ENCODE measurements at places on chromosomes 11 and 22.

DNA sequence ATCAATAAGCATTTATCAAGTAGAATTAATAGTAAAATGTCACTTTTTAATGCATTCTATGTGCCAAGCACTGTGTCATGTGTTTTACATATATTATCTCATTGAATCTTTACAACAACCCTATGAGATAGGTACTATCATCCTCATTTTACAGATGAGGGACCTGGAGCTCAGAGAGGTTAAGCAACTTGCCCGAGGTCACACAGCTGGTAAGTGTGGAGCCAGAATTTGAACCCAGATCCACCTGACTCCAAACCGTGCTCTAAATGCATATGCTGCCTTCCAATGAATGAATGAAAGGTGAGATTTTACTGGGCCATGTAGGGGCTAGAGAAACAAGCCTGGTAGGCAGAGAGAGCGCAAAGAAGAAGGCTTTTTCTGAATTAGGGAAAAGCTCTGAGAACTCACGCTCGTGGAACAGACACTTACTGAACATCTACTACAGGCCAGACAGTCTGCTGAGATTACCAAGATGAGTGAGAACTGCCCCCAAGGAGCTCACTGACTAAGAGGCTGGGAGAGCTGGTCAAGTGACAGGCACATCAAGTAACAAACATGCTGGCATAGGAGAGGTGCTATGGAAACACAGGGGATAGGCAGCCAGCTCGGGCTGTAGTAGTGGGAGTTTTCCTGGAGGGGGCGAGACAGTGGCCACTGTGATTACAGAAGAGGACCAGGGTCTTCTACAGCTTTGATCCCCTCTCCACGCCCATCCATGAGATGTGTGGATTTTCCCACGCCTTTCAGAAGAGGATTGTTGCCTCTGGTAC is 4.4 kb downstream of the ABCG4 start:
- no peak for DNase-seq

- no peak for DNase-seq
Measured at GRCh38 chr11:2259466-2259830, 10.9 kb downstream of the ASCL2 start.

DNA sequence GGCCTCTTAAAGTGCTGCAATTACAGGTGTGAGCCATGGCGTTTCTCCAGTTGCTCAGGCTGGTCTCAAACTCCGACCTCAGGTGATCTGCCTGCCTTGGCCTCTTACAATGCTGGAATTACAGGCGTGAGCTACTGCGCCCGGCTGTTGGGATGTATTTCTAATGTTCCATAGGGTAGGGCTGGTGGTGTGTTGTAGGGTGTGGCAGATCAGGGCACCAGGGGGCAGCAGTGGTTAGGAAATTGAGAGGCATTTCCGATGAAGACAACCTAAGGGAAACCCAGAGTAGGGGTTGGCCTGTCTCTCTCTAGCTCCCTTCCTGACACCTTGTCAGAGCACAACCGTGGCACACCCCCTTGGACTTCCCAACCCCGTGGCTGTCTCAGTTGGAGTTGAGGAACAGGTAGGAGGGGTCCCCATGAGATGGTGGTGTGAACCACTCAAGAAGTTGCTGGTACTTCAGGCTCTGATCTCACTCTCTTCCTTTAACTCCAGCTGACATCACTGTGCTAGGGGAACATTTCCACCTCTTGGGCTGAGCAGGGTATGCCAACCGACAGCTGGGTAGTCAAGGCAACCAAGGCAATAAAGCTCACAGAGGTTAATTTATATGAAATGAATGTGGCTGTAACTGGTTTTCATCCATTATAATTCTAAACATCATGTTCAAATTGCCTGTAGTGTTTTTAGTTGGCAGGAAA is 33.0 kb downstream of the YWHAH start:
- DNase-seq: peak; percentile 63

GRCh38 chr11:45412051-45412471 is 125.9 kb upstream of the SYT13 start:
- DNase-seq: no peak

- peak; percentile 73 for DNase-seq
Measured at GRCh38 chr11:69088676-69089146, 40.0 kb downstream of the TPCN2 start.

GRCh38 chr11:100830978-100831732 is 144.1 kb downstream of the ARHGAP42 start:
- no peak for DNase-seq

- DNase-seq: no peak
Measured at GRCh38 chr11:61814247-61814957, 2.4 kb downstream of the FADS1 start.

- peak; percentile 28 for DNase-seq
Measured at GRCh38 chr11:62139526-62140303, 15.9 kb downstream of the INCENP start.

- DNase-seq: no peak
Measured at GRCh38 chr11:1699771-1700170, 2.8 kb downstream of the KRTAP5-6 start.

DNA sequence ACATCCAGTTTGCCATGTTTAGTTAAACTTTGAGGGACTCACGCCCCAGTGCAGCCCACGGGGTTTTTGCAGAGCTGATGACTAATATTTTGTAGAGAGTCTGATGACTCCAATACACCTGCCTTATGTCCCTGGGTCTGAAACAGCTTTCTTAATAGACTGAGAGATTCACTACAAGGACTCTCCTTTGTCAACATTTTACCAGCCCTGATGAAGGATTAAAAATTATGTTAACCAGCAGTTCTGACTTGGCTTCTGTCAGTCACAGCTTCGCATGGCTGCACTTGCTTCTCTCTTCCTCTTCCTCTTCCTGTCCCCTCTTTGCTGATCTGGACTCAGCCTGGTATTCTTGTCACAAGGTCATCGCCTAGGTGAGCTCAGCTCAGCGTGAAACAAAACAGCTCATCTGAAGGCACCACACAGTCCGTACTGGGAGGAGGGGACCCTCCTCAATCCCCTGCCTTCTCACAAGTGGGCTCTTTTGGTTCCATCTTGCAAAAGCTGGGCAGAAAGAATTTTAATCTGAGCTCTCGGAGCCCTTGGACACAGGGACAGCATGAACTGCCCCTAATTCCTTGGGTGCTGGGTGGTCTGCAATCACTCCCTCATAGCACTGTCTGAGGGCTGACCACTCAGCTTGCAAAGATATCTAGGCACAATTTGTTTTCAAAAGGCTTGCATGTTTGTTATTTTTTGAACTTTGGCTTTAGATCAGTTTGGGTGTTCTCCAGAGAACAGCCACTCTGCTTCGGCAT is 38.1 kb upstream of the POU2AF1 start:
- DNase-seq: no peak

GRCh38 chr11:62908468-62909072 is 12.6 kb downstream of the CHRM1 start:
- DNase-seq: no peak

DNA sequence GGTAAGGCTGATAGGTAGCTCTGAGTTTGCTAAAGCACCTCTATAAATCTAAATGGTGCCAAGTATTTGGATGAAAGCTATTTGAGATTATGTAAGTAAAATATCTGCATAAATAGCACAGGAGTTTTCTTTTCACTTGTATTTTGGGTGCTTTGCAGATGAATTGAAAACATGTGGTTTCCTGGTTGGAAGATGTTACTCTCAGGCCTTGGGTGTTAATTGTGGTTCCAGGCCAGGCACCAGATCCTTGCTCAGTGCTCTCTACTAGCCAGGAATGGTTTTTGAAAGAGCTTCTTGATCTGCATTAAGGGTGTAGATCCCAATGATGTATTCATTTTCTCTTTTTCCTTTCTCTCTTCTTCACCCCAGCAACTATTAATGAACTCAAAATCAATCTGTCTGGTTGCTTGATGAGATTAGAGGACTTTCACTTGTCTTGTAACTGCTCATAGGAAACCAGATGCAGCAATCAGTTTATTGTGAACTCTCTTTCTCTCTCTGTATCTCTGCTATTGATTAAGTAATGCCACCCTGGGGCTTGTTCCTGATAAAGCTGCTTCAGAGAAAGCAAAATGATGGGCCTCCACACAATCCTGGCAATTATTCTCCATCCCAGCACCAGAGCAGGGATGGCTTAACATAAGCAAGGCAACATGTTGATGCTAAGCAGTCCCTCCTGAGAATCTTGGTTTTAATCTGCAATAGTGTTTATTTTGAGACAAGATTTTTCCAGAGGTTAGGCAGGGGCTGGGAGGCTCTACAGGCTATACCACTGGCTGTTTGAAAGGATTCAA is 147.0 kb upstream of the NTM start:
- DNase-seq: no peak

- DNase-seq: peak; percentile 19
Measured at GRCh38 chr11:69292221-69292648, 1.7 kb upstream of the MYEOV start.

DNA sequence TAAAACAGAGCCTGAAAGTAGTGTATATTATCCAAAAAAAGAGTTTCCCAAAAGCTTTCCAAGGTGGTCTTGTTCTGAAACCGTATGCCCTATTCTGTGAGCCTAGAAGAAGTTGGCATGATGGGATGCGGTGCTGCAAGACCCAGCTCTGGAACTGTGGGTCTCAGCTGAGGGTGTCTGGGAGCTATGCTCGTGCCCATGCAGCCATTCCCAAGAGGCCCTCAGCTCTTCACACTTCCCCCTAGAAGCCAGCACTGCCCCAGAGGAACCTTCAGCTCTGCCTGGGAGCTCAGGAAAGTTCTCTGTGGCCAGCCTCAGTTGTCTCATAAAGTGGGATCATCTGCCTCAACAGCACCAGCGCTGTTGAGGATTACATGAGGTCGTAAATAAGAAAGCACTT is 6.4 kb upstream of the SYT12 start:
- no peak for DNase-seq

- DNase-seq: no peak
Measured at GRCh38 chr11:64858467-64859263, 14.2 kb upstream of the CDC42BPG start.

DNA sequence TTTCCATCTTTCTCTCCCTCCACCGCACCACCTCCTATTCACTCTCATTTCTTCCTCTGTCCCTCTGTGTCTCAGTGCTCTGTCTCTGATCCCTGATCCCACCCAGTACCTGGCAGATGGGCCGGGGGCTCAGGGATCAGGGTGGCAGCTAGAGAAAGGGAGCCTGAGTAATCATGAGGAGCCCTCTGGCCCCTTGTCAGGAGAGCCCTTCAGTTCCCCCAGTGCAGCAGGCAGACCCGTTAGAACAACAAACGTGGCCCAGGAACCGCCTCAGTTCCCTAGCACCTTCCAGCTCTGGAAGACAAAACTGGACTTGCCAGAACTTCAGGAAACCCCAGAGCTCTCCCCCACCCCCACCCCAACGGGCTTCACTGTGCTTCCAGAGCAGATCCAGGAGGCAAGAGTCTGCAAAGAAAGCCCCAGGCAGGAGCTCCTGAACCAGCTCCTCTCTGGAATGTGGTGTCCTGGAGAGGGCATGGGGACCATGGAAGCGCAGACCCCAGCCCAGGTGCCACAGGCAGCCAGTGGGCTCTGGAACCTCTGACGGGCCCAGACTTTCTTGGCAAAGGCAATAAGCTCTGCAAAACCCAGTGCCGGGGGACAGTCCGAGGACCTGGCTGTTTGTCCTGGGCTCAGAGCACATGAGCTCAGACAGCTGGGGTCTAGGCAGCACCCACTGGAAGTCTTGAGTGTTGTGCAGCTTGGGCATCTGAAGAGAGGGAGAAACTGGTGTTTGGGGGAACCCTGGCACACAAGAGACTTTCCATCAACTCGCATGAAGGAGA is 43.2 kb downstream of the LMO1 start:
- no peak for DNase-seq

DNA sequence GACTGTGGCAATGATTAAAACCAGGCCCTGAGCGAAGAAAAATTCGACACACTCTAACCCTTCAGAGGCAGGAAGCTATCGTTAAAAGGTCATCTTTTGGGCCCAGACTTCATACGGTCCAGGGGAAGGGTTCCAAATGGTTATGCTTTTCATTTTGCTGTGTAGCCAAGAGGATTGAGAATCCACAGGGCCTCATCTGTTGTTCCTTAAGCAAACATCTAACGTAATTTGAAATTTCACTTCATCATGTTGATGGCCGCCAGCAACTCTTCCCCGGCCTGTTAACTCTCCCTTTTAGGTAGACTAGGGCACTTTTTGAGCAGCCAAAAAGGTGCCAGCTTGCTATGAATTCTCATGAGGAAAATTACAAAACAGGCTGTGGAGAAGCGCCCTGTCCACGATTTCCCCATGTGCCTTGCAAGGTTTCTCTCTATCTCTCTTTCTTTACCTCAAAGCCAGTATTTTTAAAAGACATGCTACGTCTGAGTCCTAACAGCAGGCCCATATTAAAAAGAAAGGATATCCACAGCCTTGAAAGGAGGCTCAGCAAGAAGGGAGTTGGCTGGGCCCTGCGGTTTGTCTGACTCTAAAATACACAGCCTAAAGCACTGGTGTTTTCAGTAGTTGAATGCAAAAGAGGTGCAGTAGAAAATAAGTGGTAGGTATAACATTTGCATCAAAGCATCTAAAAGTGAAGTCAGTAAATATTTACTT is 356.3 kb upstream of the NARS2 start:
- no peak for DNase-seq

GRCh38 chr11:74602637-74603556 is 10.5 kb downstream of the POLD3 start:
- DNase-seq: no peak

DNA sequence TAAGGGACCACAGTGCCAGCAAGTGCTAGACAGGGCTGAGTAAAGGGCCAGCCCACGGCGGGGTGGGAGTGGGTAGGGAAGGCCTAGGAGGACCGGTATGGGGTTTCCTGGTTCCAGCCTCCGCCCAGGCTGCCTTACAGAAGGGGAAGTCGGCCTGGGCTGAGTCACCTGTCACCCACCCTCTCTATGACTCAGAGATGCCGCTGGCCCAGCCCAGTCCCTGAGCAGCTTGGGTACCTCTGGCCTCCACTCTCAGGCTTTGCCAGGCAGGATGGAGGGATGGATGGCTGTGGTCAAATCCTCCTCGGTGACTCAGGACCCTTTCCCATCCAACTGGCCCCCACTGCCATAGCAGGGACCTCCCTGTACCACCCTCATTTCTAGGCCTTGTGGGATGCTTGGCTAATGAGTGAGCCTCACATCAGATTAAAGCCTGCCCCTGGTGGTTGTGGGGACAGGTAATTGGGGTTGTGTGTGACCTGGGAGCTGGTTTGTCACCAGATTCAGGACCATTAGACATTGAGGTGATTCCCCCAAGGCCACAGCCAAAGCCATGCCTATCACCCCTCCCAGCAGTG is 13.9 kb downstream of the SLC35E4 start:
- no peak for DNase-seq

DNA sequence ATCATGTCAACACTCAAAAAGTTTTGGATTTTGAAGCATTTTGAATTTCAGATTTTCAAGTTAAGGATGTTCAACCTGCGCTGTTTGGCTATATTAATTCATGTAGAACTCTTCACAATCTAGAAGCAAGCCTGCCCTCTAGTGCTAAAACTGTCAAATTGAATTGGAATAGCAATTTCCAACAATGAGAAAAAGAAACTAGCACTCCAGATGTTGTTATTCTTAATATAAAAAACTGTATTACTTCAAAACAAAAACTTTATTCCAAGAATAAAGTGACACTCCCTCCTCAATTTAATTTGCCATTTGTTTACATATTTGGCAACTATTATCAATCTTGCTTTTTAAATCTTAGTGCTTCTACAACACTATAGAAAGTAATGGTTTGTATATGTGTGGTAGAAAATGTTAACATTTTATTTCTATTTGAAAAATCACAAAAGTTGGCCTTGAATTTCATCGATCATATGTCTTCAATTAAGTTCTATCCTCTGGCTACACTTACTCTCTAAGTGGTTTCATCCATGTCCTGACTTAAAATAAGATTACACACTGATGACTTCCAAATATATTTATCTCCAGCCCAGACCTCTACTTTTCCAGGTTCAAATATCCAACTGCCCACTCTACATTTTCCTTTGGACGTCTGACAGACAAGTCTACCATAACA is 36.6 kb downstream of the DCUN1D5 start:
- DNase-seq: peak; percentile 43

GRCh38 chr11:129190087-129190486 is 2.0 kb downstream of the ARHGAP32 start:
- DNase-seq: no peak

GRCh38 chr11:63670433-63671321 is 499 bp downstream of the ATL3 start:
- peak; percentile 53 for DNase-seq
